ENCODE measurements at places on chromosomes 1 and 21. TPM values are rescaled to one million over a fixed set of nuclear protein-coding genes. Genes with fewer than 3 reads are reported as not detected.

GRCh38 chr1:40717955-40718354 is 26.5 kb downstream of the NFYC start:
- DNase-seq, result no peak

DNA sequence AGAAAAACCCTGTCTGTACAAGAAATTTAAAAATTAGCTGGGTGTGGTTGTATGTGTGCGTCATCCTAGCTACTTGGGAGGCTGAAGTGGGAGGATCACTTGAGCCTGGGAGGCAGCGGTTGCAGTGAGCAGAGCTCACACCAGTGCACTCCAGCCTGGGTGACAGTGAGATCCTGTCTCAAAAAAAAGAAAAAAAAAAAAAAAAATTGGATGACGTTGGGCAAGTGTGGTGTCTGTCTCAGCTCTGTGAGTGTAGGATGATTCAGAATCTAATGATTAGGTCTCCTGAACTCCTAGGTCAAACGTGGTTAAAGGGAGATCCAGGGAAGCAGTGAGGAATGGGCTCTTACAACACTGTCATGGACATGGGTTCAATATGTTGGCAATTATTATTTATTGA is 435.9 kb downstream of the KIF26B start:
- no peak for DNase-seq

DNA sequence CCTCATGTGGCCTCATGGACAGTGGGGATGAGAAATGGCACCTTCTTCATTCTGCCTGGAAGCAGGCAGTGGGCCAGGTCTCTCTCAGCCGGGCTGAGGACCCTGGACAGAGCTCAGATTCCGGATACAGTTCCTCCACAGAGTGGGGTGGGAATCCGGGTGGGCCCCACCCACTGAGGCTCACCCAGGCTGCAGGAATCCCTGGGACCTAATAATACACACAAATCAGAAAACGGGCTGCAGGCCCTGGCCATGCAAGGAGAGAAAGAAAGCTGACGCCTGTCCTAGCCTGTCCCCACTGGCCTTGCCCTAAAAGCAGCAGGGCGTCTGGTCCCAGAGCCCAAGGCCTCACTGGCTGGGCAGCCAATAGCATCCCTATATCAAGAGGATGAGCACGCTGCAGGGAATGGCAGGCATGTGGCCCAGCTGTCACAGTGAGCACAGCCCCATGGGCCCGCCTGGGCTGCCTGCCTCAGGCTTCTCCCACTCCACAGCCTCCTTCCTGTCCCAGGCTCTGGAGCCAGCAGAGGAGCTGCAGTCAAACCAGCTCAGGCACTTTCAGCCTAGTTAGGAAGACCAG is 25.3 kb downstream of the ACTA1 start:
- DNase-seq, result no peak

DNA sequence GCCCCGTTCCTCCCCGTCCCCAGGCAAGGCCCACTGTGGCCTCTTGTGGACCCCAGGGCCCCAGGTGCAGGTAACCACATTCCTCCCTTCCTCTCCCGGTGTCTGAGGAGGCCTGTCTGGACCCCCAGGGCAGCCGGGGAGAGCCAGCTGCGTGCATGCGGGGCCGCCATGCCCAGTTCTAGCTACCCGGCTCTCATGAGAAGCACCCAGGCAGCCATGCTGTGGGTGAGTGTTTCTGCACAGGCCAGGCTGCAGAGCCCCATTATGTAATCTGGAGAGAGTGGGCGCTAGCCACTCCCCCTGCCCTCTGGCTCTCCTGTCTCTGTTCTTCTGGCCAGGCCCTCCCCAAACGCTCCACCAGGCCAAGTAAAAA is 18.4 kb upstream of the PLEKHG5 start:
- no peak for DNase-seq

DNA sequence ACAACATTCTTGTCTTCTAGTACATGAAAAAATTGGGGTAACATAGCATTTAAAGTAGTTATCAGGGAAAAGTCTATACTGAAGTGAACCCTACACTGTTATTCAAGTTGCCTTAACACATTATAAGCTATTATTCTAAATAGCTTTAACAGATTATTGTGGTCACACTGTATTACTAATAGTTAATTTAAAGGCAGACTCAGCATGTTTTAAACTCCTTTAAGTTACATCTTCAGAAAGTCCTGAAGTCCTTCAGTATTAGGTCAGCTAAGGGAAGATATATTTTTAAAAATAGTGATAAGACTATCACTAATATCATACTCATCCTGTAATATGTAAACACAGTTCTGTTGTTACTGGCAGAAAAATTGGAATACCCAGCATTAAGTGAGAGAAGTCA is 67.4 kb downstream of the GPR137B start:
- DNase-seq, result no peak

DNA sequence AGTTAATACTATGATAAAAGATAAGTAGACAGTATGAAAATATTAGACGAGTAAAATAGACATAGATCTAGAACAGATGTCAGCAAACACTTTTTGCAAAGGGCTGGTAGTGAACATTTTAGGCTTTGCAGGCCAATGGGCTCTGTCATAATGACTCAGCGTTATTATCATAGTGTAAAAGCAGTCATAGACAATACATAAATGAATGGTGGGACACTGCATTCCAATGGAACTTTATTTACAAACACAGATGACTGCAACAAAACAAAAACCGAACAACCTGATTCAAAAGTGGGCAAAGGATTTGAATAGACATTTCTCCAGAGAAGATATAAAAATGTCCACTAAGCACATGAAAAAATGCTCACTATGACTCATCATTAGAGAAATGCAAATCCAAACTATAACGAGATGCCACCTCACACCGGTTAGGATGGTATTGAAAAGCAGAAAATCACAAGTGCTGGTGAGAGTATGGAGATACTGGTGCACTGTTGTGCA is 7.3 kb downstream of the GSTM5 start:
- no peak for DNase-seq

The NFASC gene
- 15.1 TPM for total RNA-seq

DNA sequence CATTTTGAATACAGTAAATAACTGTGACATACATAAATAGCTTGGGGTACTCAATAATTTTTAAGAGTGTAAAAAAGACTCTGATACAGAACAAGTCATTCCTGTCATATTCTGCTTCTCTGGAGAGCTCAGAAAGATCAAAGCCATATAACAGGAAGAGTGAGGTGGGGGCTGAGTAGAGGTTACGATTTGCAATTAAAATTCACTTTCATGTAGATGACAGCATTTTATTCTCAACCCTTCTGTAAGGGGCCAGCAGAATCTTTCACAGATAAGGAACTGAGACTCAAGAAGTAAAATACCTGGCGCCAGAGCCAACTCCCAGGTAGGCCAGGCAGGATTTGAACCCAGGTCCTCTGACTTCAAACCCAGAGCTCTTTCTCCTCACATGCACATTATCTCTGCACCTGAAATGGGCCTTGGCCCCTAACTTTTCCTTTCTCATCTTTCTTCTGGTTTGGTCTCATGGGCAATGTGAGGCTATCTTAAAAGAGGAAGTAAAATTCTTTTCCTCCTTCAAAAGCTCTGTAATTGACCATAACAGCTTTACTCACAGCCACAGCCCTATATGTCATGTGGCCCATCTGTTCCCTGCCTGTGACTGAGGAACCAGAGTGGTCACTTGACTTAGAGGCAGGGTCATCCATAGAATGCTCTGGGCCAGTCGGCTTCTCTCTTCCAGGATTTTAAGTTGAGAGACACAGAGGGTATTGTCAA is 80.9 kb upstream of the SYT6 start:
- DNase-seq, result no peak

GRCh38 chr1:215891266-215892057 is 324.4 kb downstream of the KCTD3 start:
- DNase-seq, result no peak

DNA sequence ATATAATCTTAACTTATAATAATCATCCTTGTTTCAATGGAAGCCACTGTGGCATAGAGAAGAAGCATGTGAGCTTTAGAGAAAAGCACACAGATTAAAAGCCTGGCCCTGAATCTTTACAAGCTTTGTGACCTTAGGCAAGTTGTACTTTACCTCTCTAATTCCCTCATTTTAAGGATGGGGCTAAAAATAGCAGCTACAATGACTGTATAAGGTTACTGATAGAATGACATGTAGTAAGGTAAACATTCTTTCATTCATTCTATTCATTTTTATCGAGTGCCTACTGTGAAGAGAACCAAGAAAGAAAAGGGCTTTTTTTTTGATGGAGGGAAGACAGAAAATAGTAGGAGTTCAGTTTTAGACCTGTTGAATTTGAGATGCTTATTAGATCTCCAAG is 25.6 kb downstream of the CDKN2C start:
- DNase-seq, result no peak

Data from esophagus squamous epithelium (tissue), 5 donors.